ENCODE measurements at places on chromosomes 4 and X.

DNA sequence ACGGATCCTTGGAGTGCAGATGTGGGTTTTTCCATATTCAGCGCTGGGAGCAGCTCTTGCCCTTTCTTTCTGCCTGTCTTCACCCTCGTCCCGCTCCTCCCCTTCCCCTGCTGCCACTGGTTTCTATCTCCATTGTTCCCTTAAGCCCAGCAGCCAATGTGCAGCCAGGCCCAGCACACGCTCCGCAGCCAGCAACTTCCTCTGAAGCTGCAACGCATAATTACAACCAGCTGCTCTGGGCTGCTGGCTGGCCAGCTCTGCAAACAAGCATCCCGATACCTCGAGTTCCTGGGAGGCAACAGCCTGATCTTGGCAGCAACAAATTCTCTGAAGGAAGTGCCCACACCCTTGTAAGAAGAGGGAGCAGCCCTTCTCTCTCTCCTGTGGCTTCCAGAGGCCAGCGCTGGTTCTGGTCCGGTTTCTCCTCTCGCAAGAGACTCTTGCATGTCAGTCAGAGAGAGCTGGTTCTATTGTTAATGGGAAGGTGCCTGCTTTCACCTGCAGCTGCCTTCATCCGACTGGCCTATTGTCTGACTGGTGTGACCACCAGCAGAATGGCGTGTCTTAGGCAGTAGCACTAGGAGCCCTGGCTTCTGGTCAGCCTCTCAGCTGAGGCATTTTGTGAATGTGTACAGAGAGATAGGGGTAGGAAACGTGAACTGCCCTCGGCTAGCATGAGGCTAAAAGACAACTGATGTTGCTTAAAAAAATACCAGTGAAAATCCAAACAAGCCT, 83.8 kb upstream of the MAML3 start:
- no peak for DNase-seq

GRCh38 chr4:153322791-153323190, 21.7 kb upstream of the MND1 start:
- no peak for DNase-seq

- DNase-seq = no peak
Observed at GRCh38 chr4:81786766-81787165, 315.1 kb upstream of the RASGEF1B start.

DNA sequence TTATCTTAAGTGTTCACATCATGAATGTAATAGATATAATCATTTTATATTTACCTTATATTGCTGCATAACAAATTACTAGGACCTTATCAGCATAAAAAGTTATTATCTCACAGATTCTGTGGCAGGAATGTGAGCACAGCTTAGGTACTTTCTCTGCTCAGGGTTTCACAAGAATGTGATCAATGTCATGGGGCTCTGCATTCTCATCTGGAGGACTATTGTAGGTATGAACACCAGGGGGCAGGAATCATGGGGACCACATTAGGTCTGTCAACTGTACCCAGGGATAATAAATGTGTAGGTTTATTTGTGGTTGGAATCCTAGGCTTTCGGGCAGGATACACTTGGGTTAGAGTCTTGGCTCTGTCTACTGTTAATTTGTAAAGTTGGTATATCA, 519.2 kb downstream of the ARAP2 start:
- DNase-seq = no peak

DNA sequence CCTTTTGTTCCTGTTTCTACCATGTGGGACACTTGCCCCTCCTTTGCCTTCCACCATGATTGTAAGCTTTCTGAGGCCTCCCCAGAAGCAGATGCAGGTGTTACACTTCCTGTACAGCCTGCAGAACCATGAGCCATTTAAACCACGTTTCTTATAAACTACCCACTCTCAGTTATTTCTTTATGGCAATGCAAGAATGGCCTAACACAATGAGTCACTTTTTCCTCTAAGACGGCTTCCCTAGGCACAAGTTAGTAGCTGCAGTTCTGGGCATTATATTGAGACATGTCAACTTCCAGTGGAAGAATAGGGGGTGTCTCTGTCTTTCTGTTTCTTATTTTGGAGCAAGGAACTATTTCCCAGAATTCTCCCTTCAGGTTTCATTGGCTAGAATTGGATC, 32.9 kb upstream of the DIPK2B start:
- DNase-seq = no peak

DNA sequence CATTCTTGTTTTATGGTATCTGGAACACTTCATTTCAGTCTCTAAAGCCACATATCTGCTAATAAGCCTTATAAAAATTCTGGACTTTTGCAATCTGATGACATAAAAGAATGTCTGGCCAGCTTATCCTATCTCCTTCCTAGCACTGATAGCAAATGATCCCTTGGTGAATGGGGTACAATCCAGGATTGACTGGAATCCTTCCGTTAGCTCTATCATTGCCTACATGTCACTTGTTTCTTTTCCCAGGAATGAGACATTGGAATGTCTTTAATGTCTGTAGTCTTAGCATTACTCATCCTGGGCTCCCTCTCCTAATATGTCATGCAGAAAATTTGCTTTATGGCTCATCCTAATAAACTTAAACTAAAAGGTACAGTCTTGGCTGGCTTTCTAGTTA, 14.8 kb upstream of the PABPC4L start:
- no peak for DNase-seq

DNA sequence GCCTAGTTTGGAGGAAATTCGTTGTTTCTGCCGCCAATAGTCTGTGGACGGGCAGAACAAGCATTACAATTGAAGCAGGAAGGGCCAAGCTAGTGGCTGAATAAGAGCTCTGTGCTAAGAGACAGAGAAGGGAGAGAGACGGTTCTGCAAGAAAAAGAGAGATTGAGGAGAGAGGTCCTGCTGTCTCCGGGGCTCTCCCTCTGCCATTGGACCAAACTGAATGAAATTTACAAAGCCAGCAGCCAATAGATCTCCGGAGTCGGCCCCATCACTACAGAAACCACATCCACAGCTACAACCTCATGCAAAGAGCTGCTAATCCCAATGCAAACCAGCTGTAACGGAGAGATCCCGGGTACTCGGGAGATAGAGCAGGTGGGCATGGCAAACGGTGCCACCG, at the start of gene NLGN4X:
TSS of gene NLGN4X (minus strand) at position 148 of the 400 bp plus-strand sequence. CDS start 77,401 bp downstream, outside the sequence.
- no peak for DNase-seq

DNA sequence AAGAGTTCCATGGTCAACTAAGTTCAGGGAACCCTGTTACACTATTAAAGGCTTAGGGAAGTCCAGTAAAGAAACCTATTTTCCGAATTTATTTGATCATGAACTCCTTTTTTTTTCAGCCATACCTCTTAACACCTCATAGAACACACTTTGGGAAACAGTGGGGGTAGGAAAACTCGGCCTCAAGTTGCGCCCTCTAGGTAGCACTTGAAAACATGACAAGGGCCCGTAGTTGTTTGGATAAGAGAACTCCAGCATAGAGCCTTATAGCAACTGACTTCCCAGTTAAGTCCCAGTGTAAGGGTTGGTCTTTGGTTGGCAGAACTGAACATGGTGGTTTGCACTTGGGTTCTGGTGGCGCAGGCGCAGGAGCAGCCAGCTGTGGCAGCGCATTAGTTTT, 14.4 kb downstream of the OGT start:
- DNase-seq = no peak

DNA sequence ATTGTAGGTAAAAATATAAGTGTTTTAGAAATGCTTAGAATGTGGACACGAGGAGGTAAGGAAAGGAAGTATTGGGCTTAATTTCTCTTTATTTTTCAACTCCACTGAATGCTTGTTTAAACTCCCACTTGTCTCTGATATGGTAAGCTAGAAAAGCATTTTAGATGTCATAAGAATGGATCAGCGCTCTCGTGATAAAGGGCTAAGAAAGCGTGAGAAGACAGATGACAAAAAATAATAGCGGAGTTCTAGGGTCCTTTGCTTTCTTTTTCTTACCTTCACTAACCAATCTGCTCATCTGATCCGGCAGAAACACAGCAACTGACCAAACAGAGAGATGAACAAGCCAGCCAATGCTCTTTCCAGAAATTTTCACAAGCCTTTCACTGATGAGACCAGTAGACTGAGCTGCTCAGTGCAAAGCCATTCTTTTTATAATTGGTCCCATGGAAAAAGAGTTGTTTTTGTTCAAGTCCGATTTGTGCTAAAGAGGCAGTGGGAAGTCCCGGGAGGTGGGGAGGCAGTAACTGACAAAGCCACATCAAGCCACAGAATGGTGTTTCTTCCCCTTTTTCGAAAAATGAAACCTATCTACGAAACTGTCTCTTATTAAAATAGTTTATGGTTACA, at the start of gene TASL:
TSS of gene TASL (minus strand) at position 405 of the 630 bp plus-strand sequence. CDS start 17,411 bp downstream, outside the sequence.
- DNase-seq = no peak

GRCh38 chr4:135050086-135050717, 848.6 kb upstream of the PABPC4L start:
- DNase-seq = no peak

- no peak for DNase-seq
Observed at GRCh38 chrX:3320471-3321046, 25.9 kb downstream of the MXRA5 start.

DNA sequence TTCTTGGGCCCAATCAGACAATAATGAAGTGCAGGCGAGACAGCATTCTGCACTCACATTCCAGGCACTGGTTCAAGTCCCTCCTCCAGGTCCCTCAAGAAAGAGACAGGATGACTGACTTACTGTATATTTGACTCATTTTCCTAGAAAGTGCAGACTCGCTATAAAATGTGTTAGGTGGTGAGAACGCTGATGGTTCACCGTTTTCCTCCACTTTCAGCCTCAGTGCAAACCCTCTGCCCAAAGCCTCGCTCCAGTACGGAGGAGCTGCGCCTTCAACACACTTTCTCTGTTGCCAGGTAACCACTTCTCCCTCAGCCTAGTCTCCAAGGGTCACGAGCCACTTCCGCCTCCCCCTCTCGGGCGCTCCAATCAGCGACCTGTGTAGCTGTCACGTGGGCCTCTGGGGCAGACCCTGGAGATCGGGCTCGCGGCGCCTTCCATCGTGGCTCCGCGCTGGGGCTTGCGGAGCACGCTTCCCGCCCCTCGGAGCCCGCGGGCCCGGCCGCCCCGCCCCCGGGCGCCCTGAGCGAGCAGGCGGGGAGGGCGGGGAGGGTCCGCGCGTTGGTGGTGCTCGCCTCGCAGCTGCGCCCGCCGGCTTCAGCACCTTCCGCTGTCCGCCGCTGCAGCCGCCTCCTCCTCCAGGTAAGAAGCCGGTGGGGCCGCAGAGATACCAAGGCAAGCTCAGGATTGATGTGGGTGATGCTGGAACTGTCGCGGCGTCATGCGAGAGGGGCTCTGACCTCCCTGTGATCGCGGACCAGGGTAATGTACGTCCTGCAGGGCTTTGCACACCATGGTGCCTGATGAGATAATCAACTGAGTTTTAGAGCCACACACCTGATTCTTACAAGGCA, at the start of gene WDR17:
TSS of gene WDR17 (plus strand) at position 407 of the 857 bp plus-strand sequence. CDS start 45,740 bp downstream, outside the sequence.
- DNase-seq = peak; percentile 59

DNA sequence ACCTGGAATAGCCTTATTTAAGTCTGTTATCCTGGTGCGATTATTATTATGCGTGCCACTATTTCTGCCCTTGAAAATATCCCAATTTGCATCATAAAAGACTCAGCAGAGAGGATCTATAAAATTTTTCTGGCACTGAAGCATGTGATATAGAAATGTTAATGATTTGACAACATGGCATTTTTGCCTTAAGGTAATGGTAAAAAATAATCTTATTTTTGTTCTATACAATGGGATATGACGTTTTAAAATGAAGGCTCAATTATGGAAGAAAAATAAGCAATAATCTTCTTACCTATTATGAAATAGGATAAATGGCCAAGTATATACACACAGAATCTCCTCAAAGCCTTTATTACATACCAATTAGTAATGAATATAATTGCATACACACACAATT, 113.5 kb downstream of the PDGFC start:
- no peak for DNase-seq

- DNase-seq = no peak
Observed at GRCh38 chr4:83082777-83083176, 31.8 kb downstream of the PLAC8 start.

GRCh38 chr4:14844061-14844460, 158.2 kb upstream of the CPEB2 start:
- no peak for DNase-seq

- DNase-seq = no peak
Observed at GRCh38 chr4:90816754-90817153, 689.6 kb downstream of the CCSER1 start.

DNA sequence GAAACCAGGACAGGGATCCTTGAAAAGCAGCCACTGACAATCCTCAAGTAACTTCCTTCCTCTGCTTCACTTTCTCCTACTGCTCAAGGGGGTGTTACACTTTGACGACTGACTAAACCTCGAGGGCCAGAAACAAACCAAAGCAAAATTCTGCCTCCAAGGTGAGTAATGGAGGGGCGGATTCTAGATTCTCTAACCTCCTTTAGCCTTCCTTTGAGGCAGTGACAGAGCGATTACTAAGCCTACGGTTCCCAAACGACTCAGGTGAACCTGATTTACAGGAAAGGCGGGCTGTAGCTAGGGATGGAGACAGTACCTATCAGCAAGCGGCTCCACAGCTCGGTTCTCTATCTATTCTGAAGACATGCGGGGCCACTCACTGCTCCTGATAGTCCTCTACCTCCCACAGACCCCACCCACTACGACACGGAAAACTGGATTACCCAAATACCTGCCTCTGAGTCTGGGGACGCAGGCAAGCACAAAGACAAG, 487 bp downstream of the TBCK start:
- peak; percentile 35 for DNase-seq

DNA sequence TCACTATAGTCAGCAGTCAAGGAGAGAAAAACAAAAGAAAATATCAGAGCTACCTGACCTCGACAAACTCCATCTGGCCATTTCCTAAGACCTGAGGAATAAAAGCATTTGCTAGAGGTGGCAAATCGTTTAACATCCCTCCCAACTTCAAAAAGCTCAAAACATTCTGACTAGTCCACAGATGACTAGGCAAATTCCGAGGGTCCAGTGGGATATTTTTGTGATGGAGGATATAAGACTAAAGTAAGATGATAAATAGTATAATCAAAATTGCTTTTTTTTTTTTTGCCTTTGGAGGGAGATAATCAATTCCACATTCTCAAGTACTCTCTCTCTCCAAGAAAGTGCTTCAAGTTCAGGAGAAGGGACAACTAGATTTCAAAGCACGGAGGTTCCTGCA, 119.1 kb upstream of the ETNPPL start:
- no peak for DNase-seq

GRCh38 chr4:97912156-97912555, 231.1 kb downstream of the STPG2 start:
- DNase-seq = no peak

GRCh38 chr4:112230879-112231778, 458 bp upstream of the AP1AR start:
- peak; percentile 95 for DNase-seq

GRCh38 chr4:104641418-104641817, 146.7 kb upstream of the CXXC4 start:
- no peak for DNase-seq

- no peak for DNase-seq
Observed at GRCh38 chr4:147802346-147802745, 70.5 kb downstream of the ARHGAP10 start.

DNA sequence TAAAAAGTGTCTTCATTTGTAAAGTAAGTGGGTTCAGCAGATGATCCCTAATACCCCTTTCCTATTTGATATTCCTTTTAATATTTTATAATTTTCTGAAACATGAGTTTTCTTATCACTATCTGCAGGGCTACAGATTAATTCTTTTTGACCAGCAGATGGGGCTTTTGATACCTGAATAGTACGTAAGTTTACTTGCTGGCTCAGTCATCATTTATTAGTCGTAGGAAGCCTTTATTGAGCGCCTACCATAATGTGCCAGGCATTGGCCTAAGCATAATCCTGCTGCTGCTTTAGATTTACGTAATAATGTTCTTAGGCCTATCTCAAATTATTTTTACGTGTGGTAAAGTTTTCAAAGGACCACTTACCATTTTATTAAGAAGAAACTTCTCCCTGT, 33.1 kb downstream of the OSTC start:
- DNase-seq = no peak

- no peak for DNase-seq
Observed at GRCh38 chrX:50483283-50483682, 12.7 kb upstream of the DGKK start.
